Right renal cortex interstitium (tissue), 3 donors: ENCODE measurements at places on chromosomes 1 and 21. TPM values are rescaled to one million over a fixed set of nuclear protein-coding genes. Genes with fewer than 3 reads are reported as not detected.

DNA sequence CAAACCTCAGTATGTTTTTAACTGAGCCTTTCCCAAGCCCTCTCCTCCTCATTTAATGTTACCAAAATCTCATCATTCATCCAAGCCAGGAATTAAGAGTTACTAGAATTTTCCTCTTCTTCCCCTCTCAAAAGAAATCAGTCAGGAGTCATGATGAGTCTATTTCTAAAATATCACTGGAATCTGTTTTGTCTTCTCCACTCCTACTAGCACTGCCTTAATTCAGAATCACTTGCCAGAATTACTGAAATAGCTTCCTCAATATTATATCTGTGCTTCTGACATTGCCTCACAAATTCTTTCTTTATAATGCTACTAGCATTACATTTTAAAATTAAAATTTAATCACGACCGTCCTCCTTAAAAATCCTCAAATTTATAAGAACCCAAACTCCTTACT, 106.1 kb downstream of the PTGER3 start:
- DNase-seq, result no peak

Gene RHBDL2
- 1.1 TPM for polyA plus RNA-seq

Gene SPATA45
- polyA plus RNA-seq, result not detected

GRCh38 chr1:203464226-203464625, 11.4 kb upstream of the PRELP start:
- no peak for DNase-seq
